ENCODE measurements at places on chromosomes 1 and 21. TPM values are rescaled to one million over a fixed set of nuclear protein-coding genes. Genes with fewer than 3 reads are reported as not detected.

DNA sequence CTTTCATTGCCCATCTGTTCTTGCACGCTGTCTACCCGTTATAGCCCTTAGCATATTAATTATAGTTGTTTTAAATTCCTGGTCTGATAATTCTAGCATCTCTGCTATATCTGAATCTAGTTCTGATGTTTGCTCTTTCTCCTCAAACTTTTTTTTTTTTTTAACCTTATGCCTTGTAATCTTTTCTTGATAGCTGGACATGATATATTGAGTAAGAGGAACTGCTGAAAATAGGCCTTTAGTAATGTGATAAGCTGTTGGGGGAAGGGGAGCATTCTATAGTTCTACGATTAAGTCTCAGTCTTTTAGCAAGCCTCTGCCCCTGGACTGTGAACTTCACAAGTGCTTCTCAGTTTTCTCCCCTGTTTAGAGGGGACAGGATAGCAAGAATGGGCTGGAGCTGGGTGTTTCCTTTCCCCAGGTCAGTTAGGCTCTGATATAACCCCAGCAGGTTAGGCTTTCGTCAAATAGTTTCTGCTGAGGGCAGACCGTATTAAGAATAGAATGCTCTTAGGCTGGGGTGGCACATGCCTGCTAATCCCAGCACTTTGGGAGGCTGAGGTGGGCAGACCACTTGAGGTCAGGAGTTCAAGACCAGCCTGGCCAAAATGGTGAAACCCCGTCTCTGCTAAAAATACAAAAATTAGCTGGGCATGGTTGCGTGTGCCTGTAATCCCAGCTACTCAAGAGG, 62.2 kb downstream of the ZFYVE9 start:
- no peak for DNase-seq

DNA sequence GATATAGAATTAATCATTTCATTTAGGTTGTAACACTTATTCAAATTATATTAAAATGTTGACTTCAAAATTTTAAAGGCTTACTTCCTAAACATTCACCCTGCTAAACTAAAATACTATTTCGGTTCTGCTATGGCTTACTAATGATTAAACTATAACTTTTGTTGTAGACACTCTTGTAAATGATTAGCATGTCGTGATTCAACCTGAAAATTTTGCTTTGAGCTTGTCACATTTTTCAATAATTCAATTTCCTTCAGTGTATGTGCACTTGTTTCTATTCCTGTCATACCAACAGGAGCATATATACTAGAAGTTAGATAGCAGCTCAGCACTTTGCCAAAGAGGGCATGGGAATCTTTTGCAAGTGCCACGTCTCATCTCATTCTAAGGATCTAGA, 1018.8 kb downstream of the AMY1C start:
- no peak for DNase-seq

DNA sequence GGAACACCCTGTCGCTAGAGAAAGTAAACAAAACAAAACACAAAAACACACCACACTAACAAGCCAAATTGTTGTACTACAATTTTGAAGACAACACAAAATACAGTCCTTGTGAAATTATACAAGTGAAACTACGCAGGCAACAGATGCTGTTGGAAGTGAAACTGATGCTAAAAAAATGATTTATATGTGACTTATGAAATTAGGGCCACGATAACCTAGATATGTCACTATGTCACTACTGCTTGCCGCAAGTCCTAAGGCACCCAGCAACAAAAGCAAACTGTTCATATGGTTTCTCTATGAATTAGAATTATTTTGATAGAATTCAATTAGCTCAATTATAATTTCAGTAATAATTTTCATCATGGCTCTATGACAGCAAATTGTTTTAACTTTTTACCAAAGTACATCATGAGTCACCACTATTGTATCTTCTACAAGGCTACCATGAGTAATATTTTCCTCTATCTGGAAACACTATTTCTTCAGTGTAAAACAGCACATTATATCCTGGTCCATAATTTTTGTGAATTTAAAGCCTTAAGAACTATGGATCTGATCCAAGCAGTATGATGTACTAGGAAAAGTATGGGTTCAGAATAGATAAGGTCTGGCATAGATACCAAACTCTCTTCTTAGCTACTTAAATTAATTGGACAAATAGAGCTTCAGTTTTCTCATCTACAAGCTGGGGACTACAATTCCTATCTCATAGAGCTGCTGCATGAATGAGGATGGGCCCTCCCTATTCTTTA, 216.3 kb downstream of the COL11A1 start:
- DNase-seq: no peak

The CFHR1 gene
- total RNA-seq: not detected

GRCh38 chr1:89719502-89720306, 86.8 kb downstream of the LRRC8C start:
- DNase-seq: no peak
